ENCODE measurements at places on chromosomes 2 and 18. TPM values are rescaled to one million over a fixed set of nuclear protein-coding genes. Genes with fewer than 3 reads are reported as not detected.

The CD28 gene
- polyA plus RNA-seq = 143 TPM

The CD8B2 gene
- polyA plus RNA-seq = 0.06 TPM

The EIF2AK2 gene
- polyA plus RNA-seq = 21.6 TPM

The PCARE gene
- polyA plus RNA-seq = not detected

The FAM237A gene
- polyA plus RNA-seq = not detected

The CCDC68 gene
- polyA plus RNA-seq = not detected

The FRZB gene
- not detected for polyA plus RNA-seq

The CXCR1 gene
- 0.94 TPM for polyA plus RNA-seq

The SULT1C4 gene
- not detected for polyA plus RNA-seq

The C2orf80 gene
- polyA plus RNA-seq = not detected

The ATP6V1C2 gene
- polyA plus RNA-seq = 0.09 TPM

The FBXO41 gene
- 1.0 TPM for polyA plus RNA-seq

The HAAO gene
- not detected for polyA plus RNA-seq

The DNAJC5G gene
- polyA plus RNA-seq = not detected

Measured in CD4-positive, CD25-positive, alpha-beta regulatory T cell (primary cell).